ENCODE measurements at places on chromosomes 7 and 10.
A peak's percentile ranks its signal among the peaks of the same experiment; 100 is the strongest.

GRCh38 chr7:80890426-80891258 lies 28.2 kb downstream of the SEMA3C start:
- no peak for DNase-seq

DNA sequence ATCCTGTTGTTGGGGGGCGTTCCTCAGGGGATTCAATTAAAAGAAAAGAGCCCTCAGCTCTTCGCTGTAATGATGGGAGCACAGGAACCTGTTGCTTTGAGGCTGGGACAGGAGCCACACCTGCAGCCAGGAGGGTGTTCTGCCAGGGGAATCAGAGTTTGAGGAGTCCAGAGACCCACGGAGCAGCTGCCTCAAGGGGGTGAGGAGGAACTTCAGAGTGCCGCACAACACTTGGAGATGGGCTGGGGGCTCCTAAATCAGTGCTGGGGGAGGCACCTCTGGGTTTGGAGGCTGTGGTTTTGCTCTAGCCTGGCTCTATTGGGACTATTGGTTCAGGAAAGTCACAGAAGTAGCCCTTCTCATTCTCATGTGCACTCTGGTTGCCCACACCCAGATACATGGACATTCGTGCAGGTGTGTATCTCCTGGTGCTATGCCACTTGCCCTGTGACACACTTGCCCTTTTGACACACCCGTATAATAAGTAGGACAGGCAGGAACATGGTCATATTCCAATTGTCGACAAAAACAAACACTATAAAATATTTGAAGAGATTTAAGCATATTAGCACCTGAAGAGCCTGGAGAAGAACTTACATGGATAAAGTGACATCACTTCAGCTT lies 98.1 kb downstream of the PTPN20 start:
- no peak for DNase-seq

DNA sequence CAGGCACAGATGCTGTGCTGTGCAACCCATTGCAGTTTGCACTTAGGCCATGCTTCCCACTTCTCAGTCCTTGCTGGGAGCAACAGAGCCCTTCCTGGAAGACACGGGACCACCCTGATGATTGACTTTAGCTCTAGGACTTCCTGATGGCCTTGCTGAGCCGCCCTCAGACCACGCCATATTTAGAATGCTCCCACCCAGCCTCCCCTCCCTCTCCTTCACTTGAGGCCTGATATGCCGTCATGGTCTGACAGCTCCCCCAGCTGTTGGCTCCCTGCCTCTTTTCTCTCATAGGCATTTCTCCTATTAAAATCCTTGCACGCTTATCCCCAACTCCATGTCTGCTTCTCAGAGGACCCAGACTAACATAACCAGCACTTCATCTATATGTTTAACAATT lies 29.4 kb upstream of the GATAD1 start:
- no peak for DNase-seq

GRCh38 chr10:69338547-69339450 lies 60.5 kb downstream of the HK1 start:
- no peak for DNase-seq

DNA sequence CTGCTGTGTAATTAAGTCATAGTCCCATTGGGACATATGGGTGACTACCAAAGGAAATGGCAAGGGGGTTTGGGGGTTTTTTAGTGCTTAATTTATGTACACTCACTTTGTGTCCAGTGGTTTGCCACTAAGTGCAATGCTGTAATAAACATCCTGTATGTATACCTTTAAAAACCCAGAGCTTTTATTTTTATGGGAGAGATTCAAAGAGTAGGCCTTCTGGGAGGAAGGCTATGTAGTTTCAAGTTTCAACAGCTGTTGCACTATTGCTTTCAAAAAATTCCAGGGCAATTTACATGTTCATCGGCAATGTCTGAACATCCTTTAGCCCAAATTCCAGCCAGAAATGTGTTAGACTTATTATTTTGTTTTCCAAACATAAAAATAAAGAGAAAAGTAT lies 744.7 kb downstream of the XPNPEP1 start:
- DNase-seq, result no peak

DNA sequence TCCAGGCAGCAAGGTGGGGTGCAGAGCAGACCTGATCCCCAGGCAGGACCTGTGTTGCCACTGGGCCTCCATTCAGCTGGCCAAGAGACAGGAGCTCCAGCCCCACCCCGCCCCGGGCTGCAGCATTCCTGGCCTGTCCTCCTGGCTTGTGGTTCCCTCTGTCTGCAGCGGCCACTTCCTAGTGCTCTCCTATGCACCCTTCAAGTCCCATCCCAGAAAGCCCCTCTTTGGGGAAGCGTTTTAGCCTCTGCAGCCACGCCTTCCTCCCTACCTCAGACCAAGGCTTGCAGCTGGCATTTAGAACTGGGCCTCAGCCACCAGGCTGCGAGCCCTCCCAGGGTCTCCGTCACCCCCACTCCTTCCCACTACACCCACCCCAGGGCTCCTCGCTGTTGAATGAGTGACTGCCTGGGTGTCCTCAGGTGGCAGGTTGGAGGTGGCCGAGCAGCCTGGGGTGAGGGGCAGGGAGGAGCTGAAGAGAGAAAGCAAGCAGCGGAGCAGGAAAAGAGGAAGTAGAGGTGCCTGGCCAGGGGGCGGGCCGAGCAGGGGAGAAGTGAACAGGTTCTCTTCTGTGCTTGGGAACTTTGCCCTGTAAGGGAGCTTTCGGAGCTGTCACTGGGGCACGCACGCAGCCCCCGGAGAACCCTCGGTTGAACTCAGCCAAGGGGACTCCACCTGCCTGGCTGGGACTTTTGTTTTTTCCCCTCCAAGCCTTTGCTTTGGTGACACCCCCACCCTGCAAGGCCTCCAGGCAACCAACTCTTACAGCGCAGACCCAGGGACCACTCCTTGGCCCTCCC lies 109.1 kb upstream of the TNRC18 start:
- DNase-seq, result peak; percentile 88

GRCh38 chr10:18196806-18197550 lies 56.8 kb downstream of the CACNB2 start:
- DNase-seq, result no peak

GRCh38 chr7:29331163-29331562 lies 136.6 kb downstream of the CHN2 start:
- DNase-seq, result no peak

GRCh38 chr7:132825222-132825621 lies 249.0 kb upstream of the PLXNA4 start:
- no peak for DNase-seq

DNA sequence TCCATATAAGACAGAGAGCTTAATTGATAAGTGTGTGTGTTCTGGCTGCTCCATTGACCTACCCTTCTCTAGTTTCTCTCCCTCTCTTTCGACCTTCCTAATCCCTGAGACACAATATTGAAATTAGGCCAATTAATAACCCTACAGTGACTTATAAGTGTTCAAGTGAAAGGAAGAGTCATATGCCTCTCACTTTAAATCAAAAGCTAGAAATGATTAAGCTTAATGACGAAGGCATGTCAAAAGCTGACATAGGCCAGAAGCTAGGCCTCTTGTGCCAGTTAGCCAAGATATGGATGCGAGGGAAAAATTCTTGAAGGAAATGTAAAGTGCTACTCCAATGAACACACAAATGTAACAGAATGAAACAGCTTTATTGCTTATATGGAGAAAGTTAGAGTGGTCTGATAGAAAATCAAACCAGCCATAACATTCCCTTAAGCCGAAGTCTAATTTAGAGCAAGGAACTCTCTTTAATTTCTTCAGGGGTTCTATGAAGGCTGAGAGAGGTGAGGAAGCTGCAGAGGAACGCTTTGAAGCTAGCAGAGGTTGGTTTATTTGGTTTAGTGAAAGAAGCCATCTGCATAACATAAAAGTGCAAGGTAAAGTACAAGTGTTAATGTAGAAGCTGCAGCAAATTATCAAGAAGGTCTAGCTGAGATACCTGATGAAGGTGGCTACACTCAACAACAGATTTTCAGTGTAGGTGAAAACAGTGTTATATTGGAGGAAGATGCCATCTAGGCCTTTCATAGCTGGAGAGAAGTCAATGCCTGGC lies 53.8 kb downstream of the ST7 start:
- no peak for DNase-seq

GRCh38 chr7:69645683-69646082 lies 47.4 kb downstream of the AUTS2 start:
- no peak for DNase-seq

Data from lower lobe of right lung (tissue), 2 donors.